Activated CD8-positive, alpha-beta T cell treated with anti-CD3 and anti-CD28 coated beads for 36 hours (primary cell): ENCODE measurements at places on chromosomes 4 and X. TPM values are rescaled to one million over a fixed set of nuclear protein-coding genes. Genes with fewer than 3 reads are reported as not detected.

SMR3B gene
- not detected for total RNA-seq

RIPPLY1 gene
- total RNA-seq: not detected

TRPC3 gene
- total RNA-seq: 0.13 TPM

TMSB15B gene
- 7.2 TPM for total RNA-seq

XAGE2 gene
- total RNA-seq: not detected

NFKB1 gene
- 224 TPM for total RNA-seq

HDX gene
- 0.76 TPM for total RNA-seq

ADD1 gene
- total RNA-seq: 149 TPM

AWAT2 gene
- not detected for total RNA-seq

GRCh38 chr4:182483685-182484084, 240.5 kb downstream of the TENM3 start:
- H3K4me1 ChIP-seq: no peaks in the 10 kb centered on the region
- H3K27ac ChIP-seq: no peak overlapping the region
- H3K4me3 ChIP-seq: no peak overlapping the region
- DNase-seq: no peak

DNA sequence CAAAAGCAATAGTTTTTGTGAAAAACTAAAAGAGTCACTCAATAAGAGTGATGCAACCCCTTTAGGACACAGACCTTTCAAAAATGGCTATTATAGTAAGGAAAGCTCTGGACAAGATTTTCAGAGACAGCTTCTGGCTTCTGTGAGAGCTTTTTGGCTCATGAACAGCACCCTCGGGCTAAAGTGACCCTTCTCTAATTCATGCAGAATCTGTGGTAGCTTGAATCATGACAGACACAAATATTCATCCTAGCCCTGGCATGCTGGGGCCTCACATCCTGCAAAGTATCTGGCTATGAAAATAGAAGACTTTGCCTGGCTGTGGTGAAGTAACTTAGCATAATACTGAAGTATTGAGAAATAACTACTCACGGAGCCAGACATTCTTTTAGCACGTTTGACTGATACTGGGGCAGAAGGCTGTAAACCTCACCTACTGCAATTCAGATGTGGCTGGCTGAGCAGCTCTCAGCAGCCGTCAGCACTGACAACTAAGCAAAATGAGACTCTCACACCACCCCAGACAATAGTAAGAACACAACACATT, 327.3 kb downstream of the MAPK10 start:
- H3K4me1 ChIP-seq: no peaks in the 10 kb centered on the region
- H3K27ac ChIP-seq: no peak overlapping the region
- peaks cover 4% of the 10 kb centered on the region for H3K27me3 ChIP-seq
- H3K4me3 ChIP-seq: no peak overlapping the region

- H3K4me1 ChIP-seq: no peaks in the 10 kb centered on the region
- DNase-seq: peak; percentile 13
Measured at GRCh38 chr4:88188738-88189417, 30.4 kb upstream of the ABCG2 start.

DNA sequence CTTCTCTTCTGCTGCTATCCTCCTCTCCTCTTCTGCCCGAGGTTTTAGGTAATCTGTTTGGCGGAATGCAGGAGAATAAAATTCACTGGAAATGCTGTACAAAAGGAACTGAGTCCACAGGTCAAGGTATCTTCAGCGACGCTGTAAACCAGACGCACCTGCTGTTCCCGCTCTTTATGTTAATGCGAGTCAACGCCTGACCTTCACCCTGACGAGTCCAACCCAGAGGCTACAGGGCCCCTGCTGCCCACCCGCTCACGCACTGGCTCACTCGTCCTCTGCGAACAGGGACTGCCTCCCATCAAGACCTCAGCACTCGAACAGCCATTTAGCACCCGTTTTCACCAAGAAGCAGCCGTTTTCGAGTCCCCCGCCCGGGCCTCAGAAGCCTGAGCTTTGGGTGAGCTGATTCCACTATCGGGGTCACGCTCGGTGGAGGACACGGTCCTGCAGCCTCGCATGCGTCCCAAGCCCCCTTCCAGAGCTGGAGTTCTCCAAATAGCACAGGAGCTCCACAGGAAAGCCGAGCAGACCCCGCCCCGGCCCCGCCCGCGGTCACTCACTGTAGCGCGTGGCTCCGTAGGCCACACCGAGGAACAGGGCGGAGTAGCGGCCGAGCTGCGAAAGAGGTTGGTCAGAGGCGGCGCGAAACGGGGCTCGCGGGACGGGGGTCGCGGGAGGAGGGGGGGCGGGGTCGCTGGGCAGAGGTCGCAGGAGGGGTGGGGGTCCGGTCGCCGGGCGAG, 556 bp downstream of the ATP5ME start:
- H3K4me3 ChIP-seq: peak overlapping the region; percentile 84
- H3K27me3 ChIP-seq: no peaks in the 10 kb centered on the region
- no peak for DNase-seq
- peaks cover 13% of the 10 kb centered on the region for H3K4me1 ChIP-seq
- peak overlapping the region; percentile 84 for H3K27ac ChIP-seq

GRCh38 chr4:124757126-124757525, 44.6 kb upstream of the ANKRD50 start:
- H3K27me3 ChIP-seq: peaks cover 2% of the 10 kb centered on the region
- H3K4me1 ChIP-seq: no peaks in the 10 kb centered on the region
- no peak for DNase-seq
- H3K27ac ChIP-seq: no peak overlapping the region
- H3K4me3 ChIP-seq: no peak overlapping the region
- no peaks in the 10 kb centered on the region for H3K36me3 ChIP-seq

- no peak overlapping the region for H3K4me3 ChIP-seq
- no peaks in the 10 kb centered on the region for H3K4me1 ChIP-seq
- no peaks in the 10 kb centered on the region for H3K36me3 ChIP-seq
- H3K27me3 ChIP-seq: no peaks in the 10 kb centered on the region
- DNase-seq: no peak
Measured at GRCh38 chrX:31894152-31894551, 822.3 kb upstream of the FTHL17 start.

GRCh38 chr4:65227628-65228027, 442.7 kb downstream of the EPHA5 start:
- no peak overlapping the region for H3K4me3 ChIP-seq
- no peaks in the 10 kb centered on the region for H3K36me3 ChIP-seq
- H3K27me3 ChIP-seq: no peaks in the 10 kb centered on the region
- DNase-seq: no peak
- no peak overlapping the region for H3K27ac ChIP-seq
- H3K4me1 ChIP-seq: no peaks in the 10 kb centered on the region

DNA sequence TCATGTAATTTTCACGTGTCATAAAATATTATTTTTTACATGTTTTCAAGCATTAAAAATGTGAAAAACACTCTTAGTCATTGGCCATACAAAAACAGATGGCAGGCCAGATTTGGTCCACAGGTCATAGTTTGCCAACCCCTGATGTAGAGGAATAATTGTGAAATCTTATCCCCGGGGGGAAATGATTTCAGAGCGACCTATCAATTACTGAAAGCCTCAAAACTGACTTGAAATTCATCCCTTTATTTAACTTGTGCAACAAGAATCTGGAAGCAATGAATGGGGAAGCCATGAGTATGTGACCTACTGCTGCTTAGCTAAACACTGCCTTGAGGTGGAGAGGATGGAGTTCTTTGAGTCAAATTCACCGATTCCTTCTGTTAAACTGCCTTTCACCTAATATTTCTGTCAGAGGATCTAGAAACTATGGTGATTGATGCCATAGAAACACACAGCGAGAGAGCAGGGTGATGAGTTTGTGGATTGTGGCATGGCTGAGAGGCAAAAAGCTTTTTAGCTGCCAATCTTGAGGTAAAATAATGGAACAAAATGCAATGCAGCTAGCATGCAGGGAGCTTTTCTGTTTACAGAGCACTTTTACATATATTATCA, 30.3 kb upstream of the BRS3 start:
- no peaks in the 10 kb centered on the region for H3K36me3 ChIP-seq
- H3K4me1 ChIP-seq: no peaks in the 10 kb centered on the region
- no peak overlapping the region for H3K4me3 ChIP-seq
- no peak overlapping the region for H3K27ac ChIP-seq
- H3K27me3 ChIP-seq: no peaks in the 10 kb centered on the region

GRCh38 chrX:39670281-39670680, 427.5 kb downstream of the BCOR start:
- no peaks in the 10 kb centered on the region for H3K36me3 ChIP-seq

GRCh38 chrX:77597511-77597910, 150.3 kb downstream of the FGF16 start:
- no peak overlapping the region for H3K4me3 ChIP-seq
- no peaks in the 10 kb centered on the region for H3K27me3 ChIP-seq
- H3K27ac ChIP-seq: peak overlapping the region; percentile 20
- peaks cover 19% of the 10 kb centered on the region for H3K36me3 ChIP-seq
- DNase-seq: no peak
- peaks cover 8% of the 10 kb centered on the region for H3K4me1 ChIP-seq
